Lung microvascular endothelial cell (primary cell): ENCODE measurements at places on chromosomes 11 and 22. TPM values are rescaled to one million over a fixed set of nuclear protein-coding genes. Genes with fewer than 3 reads are reported as not detected.

The CD3E gene
- total RNA-seq = not detected in 2 replicates

The CRYBA4 gene
- not detected in 2 replicates for total RNA-seq

The OR4D5 gene
- total RNA-seq = not detected in 2 replicates

The MS4A1 gene
- not detected in 2 replicates for total RNA-seq

The KIRREL3 gene
- under 0.01 TPM in 1 of 2 replicates, not detected in the other for total RNA-seq

The DESI1 gene
- total RNA-seq = 11.6 and 15.3 TPM in 2 replicates

The NCAM1 gene
- 1.2 and 1.3 TPM in 2 replicates for total RNA-seq

The PPP6R3 gene
- 95.9 and 133 TPM in 2 replicates for total RNA-seq

The OR51B2 gene
- not detected in 2 replicates for total RNA-seq

The CFAP300 gene
- not detected in 2 replicates for total RNA-seq

The PNPLA3 gene
- total RNA-seq = 0.60 and 1.1 TPM in 2 replicates

The A4GALT gene
- 32.7 and 43.8 TPM in 2 replicates for total RNA-seq

The CCDC116 gene
- not detected in 2 replicates for total RNA-seq

The SMTNL1 gene
- total RNA-seq = not detected in 2 replicates

The GALNT18 gene
- 64.5 and 240 TPM in 2 replicates for total RNA-seq

The C11orf86 gene
- not detected in 2 replicates for total RNA-seq

The GTSE1 gene
- 0.99 and 3.7 TPM in 2 replicates for total RNA-seq

The FIBIN gene
- not detected in 2 replicates for total RNA-seq

The MYOD1 gene
- total RNA-seq = not detected in 2 replicates

The FDXACB1 gene
- total RNA-seq = 1.1 and 2.0 TPM in 2 replicates

The LRRN4CL gene
- total RNA-seq = 0.22 and 0.60 TPM in 2 replicates

The SLC25A18 gene
- not detected in 2 replicates for total RNA-seq

The DERL3 gene
- total RNA-seq = 0.40 and 0.44 TPM in 2 replicates

The RASL10A gene
- 0.99 and 1.5 TPM in 2 replicates for total RNA-seq

The CALCA gene
- not detected in 2 replicates for total RNA-seq

The TMEM86A gene
- total RNA-seq = 2.4 and 6.3 TPM in 2 replicates

The POU2AF3 gene
- total RNA-seq = not detected in 2 replicates

The NCF4 gene
- not detected in 2 replicates for total RNA-seq

The GLYAT gene
- total RNA-seq = not detected in 2 replicates

The NR1H3 gene
- 22.7 and 29.8 TPM in 2 replicates for total RNA-seq

The MPPED2 gene
- 0.20 and 0.22 TPM in 2 replicates for total RNA-seq

The CRYBB1 gene
- 0.22 and 0.40 TPM in 2 replicates for total RNA-seq

The NLRP6 gene
- total RNA-seq = not detected in 2 replicates

The CD248 gene
- total RNA-seq = under 0.01 TPM in 2 replicates

The FAM89B gene
- 17.7 and 23.2 TPM in 2 replicates for total RNA-seq

The MOGAT2 gene
- total RNA-seq = not detected in 2 replicates
